Activated naive CD4-positive, alpha-beta T cell treated with anti-CD3 and anti-CD28 coated beads for 36 hours (primary cell): ENCODE measurements at places on chromosomes 11 and 22.

GRCh38 chr11:117748771-117749540 lies 48.1 kb downstream of the DSCAML1 start:
- no peak for DNase-seq

DNA sequence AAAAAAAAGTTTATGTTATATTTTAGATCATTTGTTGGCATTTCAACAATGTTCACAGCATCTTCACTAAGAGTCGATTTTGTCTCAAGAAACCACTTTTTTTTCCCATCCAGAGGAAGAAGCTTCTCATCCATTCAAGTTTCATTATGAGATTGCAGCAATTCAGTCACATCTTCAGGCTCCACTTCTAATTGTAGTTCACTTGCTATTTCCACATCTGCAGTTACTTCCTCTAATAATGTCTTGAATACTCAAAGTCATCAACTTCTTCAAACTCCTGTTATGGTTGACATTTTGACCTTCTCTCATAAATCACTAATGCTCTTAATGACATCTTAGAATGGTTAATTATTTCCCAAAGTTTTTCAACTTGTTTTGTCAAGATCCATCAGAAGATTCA lies 61.3 kb upstream of the CHORDC1 start:
- DNase-seq: no peak

GRCh38 chr11:69286374-69287371 lies 7.3 kb upstream of the MYEOV start:
- no peak for DNase-seq

- peak; percentile 45 for DNase-seq
Measured at GRCh38 chr11:102449651-102450570, 2.7 kb downstream of the TMEM123 start.

- no peak for DNase-seq
Measured at GRCh38 chr11:126485021-126485792, 129.7 kb downstream of the ST3GAL4 start.

GRCh38 chr22:49297286-49297870 lies 530.3 kb downstream of the BRD1 start:
- no peak for DNase-seq
